IMR-90 (cell line): ENCODE measurements at places on chromosomes 4 and X.
A peak's percentile ranks its signal among the peaks of the same experiment; 100 is the strongest.

- DNase-seq: no peak
Observed at GRCh38 chr4:86393749-86394148, 33.9 kb upstream of the MAPK10 start.

- DNase-seq: no peak
Observed at GRCh38 chrX:119529345-119530276, 35.6 kb downstream of the STEEP1 start.

GRCh38 chr4:38663090-38663800, 754 bp upstream of the KLF3 start:
- DNase-seq: no peak

- DNase-seq: peak; percentile 73
Observed at GRCh38 chrX:15349046-15349445, 13.7 kb upstream of the PIGA start.

GRCh38 chrX:16488959-16489358, 161.0 kb upstream of the S100G start:
- DNase-seq: peak; percentile 41

DNA sequence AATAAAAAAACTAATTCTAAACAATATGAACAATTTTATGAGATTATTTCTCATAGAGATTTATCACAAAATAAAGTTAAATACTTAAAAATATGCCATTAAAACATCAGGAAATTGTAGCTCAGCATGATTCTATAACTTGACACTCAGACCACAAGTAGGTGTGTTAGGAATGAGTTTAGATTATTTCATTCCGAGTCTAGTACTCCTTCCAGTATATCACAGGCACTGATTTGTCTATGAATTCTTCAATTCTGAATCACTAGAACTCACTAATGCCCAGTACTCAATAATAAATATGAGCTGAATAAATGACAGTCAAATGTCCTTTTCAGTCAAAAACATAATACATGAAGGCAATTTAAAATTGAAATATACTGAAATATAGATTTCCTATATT, 22.2 kb downstream of the BOD1L1 start:
- DNase-seq: peak; percentile 50

- no peak for DNase-seq
Observed at GRCh38 chrX:30618160-30618765, 35.0 kb upstream of the GK start.

DNA sequence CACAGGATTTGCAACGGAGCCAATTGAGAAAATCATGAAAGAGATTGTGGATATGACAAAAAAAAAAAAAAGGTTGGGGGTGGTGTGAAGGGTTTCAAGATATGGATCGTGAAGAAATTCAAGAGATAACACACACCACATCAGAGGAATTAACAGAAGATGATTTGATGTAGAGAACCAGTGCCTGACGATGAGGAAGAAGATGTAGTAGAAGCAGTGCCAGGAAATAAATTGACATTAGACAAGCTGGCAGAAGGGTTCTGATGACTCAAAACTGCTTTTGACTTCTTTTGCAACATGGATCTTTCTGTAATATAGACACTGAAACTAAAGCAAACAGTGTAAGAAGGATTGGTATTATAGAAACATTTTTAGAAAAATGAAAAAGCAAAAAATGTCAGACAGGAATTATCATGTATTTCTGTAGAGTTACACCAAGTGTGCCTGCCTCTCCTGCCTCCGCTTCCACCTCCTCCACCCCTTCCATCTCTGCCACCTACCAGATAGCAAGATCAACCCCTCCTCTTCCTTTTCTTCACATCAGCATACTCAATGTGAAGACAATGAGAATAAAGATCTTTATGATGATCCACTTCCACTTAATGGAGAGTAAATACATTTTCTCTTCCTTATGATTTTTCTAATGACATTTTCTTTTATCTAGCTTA, 127.5 kb upstream of the OTUD4 start:
- no peak for DNase-seq

- peak; percentile 39 for DNase-seq
Observed at GRCh38 chr4:152968806-152969394, 32.8 kb downstream of the FHDC1 start.

- no peak for DNase-seq
Observed at GRCh38 chr4:38367642-38368174, 296.3 kb upstream of the KLF3 start.

DNA sequence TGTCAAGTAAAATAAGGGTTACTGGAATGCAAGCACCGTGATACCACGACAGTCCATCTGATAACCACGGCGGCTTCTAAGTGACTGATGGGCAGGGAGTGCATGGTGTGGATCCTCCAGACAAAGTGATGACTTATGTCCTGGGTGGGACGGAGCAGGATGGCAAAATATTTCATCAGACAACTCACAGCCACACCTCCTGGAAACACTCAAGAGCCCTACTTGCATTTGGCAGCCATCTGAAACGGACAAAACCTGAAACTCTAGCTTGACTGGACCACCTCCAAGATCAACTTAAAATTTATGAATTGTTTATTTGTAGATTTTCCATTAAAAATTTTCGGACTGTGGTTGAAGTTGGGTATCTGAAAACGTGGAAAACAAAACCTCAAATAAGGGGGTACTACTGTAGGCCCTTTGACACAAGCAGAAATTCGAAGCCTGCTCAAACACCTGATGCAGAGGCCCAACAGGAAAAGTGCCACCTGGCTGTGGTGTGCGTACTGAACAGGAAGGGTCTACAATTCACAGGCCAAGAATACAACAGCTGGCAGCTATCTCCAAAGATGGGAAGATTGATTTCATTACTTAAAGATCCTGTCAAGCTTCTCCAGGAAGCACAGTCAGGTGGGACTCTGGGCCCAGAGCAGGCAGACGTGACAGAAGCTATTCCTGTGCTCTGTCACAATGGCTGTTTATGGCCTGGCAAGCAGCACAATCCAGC, 26.0 kb downstream of the LRIT3 start:
- DNase-seq: peak; percentile 2

DNA sequence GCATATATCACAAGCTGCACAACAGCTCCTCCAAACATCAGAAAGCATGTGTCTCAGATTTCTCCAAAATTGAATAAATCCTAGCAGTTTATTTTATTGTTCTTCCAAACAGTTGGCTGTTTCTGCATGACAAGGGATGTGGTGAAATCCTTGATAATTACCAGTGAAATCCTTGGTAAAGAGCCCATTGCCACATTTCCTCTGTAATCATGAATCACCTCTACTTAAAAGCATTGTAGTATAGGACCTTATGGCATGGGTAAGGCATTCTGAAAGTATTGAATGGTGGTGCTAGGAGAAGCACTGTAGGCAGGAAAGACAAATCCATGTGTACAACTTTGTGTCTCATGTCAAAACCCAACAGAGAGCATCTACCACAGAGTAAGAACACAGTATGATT, 135.8 kb upstream of the NDST3 start:
- DNase-seq: no peak

DNA sequence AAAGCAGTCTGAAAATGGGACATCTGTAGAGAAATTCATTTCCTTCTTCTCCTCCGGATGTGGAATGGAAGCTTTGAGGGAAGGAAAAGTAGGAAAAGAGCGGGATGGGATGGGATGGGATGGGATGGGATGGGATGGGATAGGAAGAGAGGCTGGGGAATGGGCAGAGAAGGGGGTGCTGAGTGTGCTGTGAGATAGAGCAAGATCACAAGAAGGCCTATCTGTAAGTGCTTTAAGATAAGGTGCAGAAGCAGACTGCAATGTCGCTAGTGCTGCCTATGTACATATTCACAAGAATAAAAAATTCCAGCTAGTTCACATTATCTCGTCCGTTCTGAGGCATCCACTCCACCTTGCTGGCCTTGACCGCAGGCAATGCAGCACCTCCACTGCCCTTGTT, 86.2 kb downstream of the IRF2 start:
- DNase-seq: no peak

GRCh38 chr4:138805736-138806135, 209.8 kb upstream of the NOCT start:
- DNase-seq: no peak

- peak; percentile 89 for DNase-seq
Observed at GRCh38 chr4:73450398-73451004, 14.5 kb downstream of the AFP start.

DNA sequence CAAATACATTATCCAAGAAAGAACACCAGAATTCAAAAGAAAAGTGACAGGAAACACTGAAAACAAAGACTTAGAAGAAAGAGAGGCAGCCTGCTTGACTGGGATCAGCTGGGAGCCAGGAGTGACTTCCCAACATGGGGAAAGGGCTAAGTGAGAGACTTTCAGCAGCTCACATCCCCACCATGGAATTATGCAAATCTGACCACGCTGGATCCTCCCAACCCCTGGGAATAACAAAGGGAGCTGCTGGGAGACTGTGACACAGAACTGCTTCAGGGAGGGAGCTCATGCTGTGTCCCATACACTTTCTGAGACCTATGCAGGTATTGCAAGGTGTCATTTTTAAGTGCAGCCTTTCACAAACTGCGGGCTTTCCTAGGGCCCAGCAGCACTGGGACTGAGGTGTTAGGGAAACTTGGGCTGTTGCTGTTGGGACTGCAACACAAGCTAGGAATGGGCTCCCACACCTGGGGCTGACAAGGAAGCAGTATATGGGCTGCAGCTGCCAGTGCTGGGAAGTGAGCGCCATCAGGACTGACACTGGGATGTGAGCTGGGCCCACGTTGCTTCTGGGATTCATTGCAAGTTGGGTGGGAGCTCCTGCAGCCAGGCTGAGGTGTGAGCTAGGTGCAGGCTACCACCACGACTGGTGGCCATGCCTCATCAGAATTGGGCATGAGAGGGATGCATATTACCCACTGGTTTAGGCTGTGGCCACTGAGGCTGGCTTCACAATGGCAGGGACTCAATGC, 139.1 kb downstream of the KDR start:
- DNase-seq: no peak

GRCh38 chr4:40915318-40916217, 165.8 kb downstream of the NSUN7 start:
- peak; percentile 57 for DNase-seq

DNA sequence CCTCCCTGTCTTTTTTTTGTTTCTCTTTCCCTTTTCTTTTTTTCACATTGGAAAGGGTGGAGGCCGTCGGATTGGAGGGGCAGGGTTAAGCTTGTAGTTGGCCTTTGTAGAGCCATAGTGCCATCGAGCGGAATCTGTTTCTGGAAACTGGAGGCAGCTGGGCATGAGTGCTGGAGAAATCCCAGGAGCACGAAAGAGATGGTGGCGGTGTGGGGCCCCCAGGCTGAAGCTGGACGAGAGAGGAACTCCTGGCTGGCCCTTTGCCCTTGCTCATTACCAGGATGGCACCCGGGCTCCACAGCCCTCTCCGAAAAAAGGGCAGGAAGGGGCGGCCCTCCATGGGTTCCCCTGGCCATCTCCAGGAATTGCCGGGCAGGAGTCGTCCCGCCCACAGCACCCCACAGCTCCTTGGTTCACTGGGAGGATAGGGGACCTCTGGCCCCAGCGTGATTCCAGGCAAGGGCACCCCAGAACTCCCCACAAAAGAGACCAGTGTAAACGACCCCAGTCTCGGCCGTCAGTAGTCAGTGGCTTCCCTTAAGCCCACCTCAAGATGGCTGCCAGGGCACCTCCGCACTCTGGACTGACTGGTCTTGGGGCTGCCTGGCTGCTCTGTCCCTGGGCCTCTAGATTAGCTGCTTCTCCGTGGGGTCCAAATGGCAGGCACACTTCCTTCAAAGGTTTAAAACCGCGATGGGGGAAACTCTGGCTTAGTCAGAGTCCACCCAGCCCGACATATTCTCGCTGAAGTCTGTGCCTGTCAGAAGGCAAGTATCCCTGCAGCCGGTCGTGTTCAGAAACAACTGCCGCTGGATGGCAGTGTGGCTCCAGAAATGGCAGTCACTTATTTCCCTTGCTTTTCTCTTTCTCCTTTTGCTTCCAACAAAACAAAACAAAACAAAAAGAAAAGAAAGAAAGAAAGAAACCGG, 74.1 kb downstream of the NBDY start:
- DNase-seq: peak; percentile 76

GRCh38 chr4:145605941-145606340, 13.2 kb upstream of the MMAA start:
- no peak for DNase-seq

DNA sequence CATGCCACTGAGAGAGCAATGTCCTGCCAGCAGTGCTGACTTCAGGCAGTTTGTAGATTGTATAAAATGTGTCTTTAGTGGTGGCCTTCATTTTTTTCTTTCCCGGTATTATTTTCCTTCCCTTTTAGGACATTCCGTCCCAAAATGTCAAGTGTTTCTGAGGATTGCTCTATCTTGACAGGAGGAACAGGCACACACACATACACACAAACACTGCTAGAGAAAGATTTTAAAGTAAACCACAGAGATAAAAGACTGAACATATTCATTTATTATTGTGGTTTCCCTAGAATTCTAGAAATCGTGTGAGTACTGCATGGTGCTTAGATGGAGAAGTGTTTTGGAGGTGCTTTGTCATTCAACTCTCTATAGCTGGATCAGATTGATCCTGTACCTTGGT, 111.9 kb downstream of the GABRB1 start:
- no peak for DNase-seq

GRCh38 chrX:18920079-18920478, 63.8 kb downstream of the PHKA2 start:
- DNase-seq: no peak

DNA sequence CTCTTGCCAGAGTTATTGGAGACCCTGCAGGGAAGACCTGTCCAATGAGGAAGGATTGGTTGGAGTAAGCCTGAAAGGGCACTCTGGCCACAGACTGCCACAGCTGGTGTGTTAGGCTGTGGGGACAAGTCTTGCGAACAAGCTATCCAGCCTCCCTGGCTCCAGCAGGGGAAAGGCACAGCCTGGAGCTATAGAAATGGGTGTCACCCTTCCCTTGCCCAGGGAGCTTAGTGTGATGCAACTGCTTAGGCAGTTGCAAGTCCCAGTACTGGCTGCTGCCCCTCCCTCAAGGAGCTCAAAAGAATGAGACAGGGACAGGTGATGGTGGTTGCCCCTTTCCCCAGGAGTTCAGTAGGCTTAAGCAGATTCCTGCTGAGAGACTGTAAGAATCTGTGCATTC, 165.7 kb upstream of the CT83 start:
- no peak for DNase-seq

GRCh38 chr4:110412354-110413065, 63.4 kb upstream of the ENPEP start:
- DNase-seq: no peak

- DNase-seq: no peak
Observed at GRCh38 chrX:120023259-120023658, 54.2 kb downstream of the RHOXF2B start.

GRCh38 chr4:183416879-183417755, 27.3 kb upstream of the CDKN2AIP start:
- DNase-seq: no peak

- DNase-seq: no peak
Observed at GRCh38 chr4:20268028-20268427, 16.3 kb downstream of the SLIT2 start.
